ENCODE measurements at places on chromosomes 3 and 15.

DNA sequence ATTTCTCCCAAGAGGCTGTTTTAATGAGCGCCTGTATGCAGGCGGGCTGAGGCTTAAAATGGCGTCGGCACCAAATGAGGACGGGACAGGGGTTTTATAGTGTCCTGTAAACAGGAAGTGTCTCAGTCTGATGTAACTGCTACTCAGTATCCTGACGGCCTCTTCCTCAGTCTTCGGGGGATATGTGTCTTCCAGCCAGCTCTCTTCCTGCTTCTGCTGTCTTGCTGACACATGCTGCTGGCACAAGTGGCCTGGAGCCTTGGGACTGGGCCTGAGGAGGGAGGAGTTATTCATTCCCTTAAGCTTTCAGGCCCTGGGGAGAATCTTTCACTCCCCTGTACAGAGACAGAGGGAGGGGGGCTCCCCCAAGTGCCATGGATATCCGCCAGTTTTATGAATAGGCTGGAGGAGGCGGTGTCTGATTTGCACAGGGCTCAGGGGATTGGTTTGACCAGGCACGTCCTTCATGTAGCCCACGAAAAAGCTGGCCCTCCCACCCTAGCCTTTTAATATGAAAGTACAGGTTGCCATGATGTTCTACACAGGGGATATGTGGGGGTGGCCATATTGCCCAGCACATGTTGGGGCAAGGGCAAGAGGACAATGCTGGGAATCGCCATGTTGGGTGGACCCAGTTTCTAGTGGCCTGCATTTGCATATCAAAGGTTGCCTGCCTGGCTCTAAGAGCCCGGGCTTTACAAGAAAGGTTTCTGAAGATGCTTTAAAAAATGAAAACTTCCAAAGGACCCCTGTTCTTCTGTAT is 19.9 kb downstream of the NDUFB4 start:
- no peak for DNase-seq

- DNase-seq: no peak
Observed at GRCh38 chr3:141233457-141234161, 2.0 kb downstream of the PXYLP1 start.

DNA sequence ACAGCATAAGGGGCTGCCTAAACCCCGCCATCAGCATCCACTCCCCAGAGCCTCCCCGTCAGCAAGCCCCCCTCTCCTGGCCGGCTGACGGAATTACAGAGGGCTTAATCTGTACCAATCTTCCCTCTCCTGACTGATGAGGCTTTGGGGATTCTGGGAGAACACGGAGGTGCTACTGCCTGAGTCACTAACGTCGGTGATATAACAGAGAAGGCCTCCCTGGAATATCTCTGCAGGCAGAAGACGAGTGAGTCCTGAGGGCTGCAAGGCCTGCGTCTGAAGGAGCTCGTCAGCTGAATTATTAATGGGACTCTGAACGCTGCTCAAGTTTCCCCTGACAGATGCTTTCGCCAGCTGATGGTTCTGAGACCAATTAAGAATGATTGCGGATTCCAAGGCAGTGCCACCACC is 147.7 kb downstream of the XXYLT1 start:
- no peak for DNase-seq

GRCh38 chr15:48862705-48863104 is 15.2 kb upstream of the EID1 start:
- no peak for DNase-seq

DNA sequence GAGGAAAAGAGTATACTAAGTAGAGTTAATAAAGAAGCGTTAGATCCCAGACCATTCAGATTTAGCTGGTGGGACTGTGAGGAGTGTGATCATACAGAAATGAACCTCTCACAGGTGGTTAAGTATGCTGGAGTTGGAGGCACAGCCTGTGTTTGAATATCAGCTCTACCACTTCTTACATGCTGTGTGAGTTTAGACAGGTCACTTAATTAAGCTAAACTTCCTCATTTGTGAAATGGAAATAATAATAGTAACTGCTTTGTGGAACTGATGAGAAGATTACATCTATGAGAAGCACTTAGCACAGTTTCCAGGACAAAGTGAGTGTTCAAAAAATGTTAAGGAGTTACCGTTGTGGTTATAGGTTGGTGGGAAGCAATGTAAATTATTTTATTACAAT is 8.4 kb downstream of the ACP3 start:
- DNase-seq: no peak

DNA sequence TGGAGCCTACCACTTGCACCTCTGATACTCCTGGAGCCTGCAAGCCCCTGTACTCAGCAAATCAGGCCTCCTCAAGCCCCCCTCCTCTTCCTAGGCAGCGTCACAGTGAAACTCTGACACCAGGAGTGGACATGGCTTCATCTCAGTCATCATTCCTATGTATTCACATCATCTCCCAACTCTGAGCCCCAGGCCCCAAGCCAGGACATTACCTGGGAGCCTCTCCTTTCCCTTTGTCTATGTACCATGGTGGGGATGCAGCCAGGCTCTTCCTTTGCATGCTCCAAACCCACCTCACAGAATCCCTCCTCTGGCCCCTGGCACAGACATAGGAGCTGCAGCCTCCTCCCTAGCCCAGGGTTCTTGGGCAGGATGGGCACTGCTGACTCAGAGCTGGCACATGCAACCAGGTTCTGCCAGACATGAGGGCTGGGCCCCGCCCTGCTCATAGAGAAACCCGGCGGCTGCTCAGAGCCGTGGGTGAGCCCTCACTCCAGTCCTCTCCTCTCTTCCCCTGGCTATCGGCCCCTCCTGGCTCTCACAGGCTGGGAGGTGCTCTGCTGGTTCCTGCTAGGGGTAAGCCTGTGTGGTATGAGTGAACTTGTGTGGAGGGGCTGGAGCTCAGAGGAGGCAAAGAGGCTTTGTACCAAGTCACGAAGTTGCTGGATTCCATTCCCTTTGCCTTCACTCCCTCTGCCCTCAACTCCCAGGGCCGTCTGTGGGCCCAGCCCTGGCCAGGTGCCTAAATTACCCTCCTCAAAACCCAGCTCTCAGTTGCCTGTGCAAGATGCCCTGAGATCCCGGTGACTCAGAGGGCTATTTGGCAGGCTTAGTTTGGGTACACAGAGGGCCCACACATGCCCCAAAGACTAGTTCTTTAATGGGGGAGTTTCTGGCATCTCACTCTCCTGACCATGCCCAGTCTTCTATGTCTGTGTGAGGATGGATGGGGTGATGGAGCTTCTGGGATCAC is 1.9 kb upstream of the PLCD1 start:
- DNase-seq: peak; percentile 30

DNA sequence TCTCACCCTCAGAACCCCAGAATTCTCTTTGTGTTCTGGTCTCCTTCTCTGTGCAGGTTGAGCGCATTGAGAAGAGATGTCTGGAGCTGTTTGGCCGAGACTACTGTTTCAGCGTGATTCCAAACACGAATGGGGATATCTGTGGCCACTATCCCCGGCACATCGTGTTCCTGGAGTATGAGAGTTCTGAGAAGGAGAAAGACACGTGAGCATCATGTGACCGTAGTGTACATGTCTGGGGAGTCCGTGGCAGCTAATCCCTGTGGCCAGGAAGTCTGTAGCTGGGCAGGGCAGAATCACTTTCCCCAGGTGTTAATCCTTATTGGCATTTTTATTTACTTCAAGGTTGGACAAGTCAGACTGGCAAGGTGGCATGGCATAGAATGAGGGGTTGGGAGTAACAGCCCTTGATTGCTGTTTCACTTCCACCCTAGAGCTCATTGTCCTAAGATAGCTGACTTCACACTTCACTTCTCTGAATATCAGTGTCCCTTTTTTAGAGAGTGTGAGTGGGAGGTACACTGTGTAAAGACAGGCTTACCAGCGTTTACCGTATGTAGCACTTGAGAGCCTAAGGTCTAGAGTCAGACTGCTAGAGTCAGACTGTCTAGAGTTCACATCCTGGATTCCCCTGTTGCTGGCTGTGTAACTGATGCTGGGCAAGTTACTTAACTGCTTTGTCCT is 4.4 kb downstream of the MTMR14 start:
- DNase-seq: no peak

GRCh38 chr3:177443469-177443868 is 246.2 kb upstream of the TBL1XR1 start:
- DNase-seq: peak; percentile 40

- DNase-seq: no peak
Observed at GRCh38 chr3:183718012-183718411, 20.4 kb downstream of the YEATS2 start.

GRCh38 chr15:69546182-69546581 is 93.6 kb downstream of the RPLP1 start:
- no peak for DNase-seq

- no peak for DNase-seq
Observed at GRCh38 chr3:17850448-17850847, 108.0 kb upstream of the TBC1D5 start.

GRCh38 chr3:182258538-182259177 is 534.6 kb upstream of the ATP11B start:
- peak; percentile 54 for DNase-seq

- peak; percentile 11 for DNase-seq
Observed at GRCh38 chr3:4588466-4588865, 95.3 kb downstream of the ITPR1 start.

DNA sequence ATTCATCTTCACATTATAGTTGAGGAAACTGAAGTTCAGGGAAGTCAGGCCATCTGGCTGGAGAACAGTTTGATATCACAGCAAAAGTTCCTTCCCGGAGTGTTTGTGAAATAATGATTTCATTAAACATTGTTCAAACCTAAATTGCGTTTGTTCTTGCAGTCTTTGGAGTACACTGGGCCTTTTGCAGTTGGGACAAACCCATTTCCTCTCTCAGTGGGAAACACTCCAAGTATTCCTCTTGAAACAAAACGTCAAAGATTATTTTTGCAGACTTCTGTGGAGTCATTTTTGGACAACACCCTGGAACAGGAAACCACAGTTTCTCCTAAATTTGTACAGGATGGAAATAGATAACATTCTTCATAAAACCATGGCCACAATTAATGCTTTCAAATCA is 287.5 kb downstream of the PTPRG start:
- DNase-seq: no peak

Data from hepatocyte (in vitro differentiated cells).